Mucosa of descending colon (tissue), 3 donors: ENCODE measurements at places on chromosomes 1 and 21. TPM values are rescaled to one million over a fixed set of nuclear protein-coding genes. Genes with fewer than 3 reads are reported as not detected.

GRCh38 chr1:217661407-217661806 is 30.3 kb downstream of the SPATA17 start:
- no peak for DNase-seq

The HES2 gene
- total RNA-seq: 23.0 TPM

DNA sequence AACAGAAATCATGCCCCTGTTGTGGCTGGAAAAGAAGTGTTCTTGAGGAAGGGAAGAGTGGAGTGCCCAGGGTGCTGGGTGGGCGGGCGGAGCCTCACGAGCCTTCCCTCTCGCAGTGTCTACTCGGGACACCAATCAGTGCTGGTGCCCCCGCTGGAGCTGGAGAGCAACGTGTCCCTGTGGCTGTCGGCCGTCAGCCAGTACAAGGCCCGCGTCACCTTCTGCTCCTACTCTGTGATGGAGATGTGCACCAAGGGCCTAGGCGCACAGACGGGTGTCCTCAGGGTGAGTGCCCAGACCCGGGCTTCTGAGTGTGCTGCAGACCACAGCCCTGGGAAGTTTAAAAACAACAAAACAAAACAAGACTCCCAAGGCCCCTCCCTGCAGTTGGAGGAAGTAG is 47.4 kb downstream of the S100B start:
- no peak for DNase-seq

The NOS1AP gene
- 11.8 TPM for total RNA-seq

The SEC22B gene
- total RNA-seq: 25.0 TPM

The EMC1 gene
- total RNA-seq: 38.3 TPM

The ZMYND12 gene
- total RNA-seq: 1.2 TPM

DNA sequence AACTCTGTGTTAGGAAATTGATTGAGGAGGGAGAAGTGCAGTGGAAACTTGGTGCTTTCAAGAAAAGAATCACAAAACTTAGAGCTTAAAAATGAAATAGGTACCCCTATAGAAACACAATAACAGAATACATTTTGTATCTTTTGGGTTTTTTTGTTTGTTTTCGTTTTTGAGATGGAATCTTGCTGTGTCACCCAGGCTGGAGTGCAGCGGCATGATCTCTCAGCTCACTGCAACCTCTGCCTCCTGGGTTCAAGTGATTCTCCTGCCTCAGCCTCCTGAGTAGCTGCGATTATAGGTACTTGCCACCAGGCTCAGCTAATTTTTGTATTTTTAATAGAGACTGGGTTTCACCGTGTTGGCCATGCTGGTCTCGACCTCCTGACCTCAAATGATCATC is 51.5 kb upstream of the RAVER2 start:
- DNase-seq: no peak

The NBPF10 gene
- total RNA-seq: 2.4 TPM

DNA sequence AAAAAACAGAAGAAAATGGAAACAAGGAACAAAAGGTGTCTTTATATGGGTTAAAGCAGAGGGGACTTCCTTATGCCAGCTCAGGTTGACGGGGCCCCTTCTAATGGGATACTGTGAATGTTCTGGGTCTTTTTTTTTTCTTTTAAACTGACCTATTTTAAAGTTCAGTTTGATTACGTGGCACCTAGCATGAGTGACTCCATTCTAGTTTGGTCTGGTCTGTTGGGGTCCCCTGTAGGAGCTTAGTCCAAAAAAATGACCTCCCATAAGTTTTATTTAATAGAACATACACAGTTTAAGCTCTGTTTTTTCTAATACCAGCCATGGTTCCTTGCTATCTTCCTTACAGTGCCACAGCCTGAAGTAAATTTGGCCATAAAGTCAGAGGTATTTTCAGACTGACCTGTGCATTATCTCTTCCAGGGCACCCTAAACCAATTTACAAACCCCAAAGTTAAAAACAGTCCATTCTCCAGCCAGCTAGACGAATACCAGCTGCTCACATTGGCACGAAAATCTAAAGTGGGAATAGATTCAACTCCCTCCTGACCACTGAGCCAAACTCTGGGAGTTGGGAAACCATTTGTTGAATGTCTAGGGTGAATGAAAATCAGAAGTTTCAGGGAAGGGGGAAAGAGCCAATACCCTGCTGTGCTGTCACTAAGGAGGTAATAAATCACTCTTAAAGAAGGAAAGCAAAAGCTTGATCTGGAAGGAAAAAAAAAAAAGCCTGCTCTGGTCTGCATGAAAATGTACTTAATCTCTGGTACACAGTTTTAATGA is 42.4 kb downstream of the AKNAD1 start:
- DNase-seq: no peak

GRCh38 chr1:98906809-98907208 is 97.9 kb downstream of the PLPPR5 start:
- no peak for DNase-seq

DNA sequence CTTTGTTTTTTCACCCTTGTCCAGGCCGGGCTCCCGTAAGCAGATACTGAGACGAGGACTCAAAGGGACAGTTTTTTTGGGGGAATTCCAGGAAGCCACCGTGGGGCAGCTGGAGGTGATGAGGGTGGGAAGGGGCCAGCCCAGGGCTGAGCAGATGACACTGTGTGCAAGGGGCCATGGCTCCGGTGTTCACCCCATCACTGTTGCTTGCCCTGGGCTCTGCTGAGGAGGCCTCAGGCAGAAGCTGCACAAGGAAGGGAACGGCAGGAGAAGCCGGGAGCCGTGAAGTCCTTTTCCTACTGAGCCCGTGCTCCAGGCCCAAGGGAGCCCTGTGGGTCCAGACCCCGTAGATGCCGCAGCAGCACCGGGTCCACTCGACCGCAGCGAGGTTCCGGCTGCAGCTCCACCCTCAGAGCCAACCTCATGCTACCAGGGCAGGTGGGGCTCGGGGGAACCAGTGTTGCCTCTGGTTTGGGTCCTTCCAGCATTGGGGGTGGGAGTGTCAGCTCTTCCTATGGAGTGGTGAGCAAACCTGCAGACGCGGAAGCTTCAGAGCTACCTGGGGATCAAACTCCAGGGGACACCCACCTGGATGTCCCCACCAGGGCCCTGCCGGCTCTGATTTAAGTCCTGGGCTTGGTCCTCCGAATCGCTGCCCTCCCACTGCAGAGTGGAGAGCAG is 4.3 kb upstream of the CALML6 start:
- DNase-seq: peak; percentile 39
